ENCODE measurements at places on chromosomes 2 and 18.

- DNase-seq: no peak
Measured at GRCh38 chr18:58990720-58991119, 126.0 kb downstream of the ZNF532 start.

GRCh38 chr18:76604935-76605240 lies 109.8 kb upstream of the ZNF516 start:
- no peak for DNase-seq

- no peak for DNase-seq
Measured at GRCh38 chr18:69388222-69388621, 12.5 kb upstream of the DOK6 start.

GRCh38 chr2:158413581-158413980 lies 43.0 kb downstream of the CCDC148 start:
- no peak for DNase-seq

GRCh38 chr2:32696439-32696838 lies 68.6 kb downstream of the TTC27 start:
- no peak for DNase-seq

DNA sequence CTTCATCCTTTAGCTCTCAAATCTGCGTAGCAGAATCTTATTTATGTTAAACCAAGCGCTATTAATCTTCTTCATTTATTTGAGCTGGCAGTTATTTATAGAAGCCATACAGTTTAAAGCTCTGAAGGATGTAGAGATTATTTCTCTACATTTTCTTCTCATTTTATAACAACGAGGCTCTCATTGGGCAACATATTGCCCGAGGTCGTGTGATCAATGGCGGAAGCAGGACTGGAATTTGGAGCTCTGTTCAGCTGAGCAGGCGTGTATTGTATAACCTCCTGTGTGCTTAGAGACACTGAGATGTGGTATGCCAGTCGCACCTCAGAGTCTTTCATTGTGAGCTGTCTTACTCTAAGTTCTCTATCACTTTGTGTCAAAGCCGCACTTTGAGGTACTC lies 17.5 kb upstream of the DRC1 start:
- no peak for DNase-seq

GRCh38 chr2:231546014-231546715 lies 15.9 kb upstream of the NMUR1 start:
- DNase-seq: no peak

GRCh38 chr2:96927405-96928171 lies 57.7 kb upstream of the SEMA4C start:
- DNase-seq: no peak

- no peak for DNase-seq
Measured at GRCh38 chr2:61493523-61493942, 22.6 kb upstream of the USP34 start.

GRCh38 chr2:80291656-80292055 lies 12.9 kb downstream of the LRRTM1 start:
- no peak for DNase-seq

DNA sequence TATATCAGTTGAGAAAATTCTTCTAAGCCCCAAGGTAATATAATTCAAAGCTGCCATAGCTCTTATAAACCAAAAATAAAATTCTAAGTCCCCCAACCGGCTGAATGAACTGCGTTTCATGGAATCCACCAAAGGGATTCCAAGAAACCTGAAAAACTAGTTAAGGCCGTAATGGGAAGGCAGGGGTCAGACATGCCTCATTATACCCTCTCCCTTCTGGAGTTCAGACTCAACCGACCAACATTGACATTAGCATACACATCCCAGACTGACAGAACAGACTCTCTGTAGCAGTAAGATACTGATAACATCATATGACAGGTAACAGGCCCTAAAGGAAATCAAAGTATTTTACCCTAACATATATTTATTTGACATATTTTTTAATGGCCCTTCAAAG lies 31.4 kb upstream of the PHLPP1 start:
- DNase-seq: no peak

- no peak for DNase-seq
Measured at GRCh38 chr2:189261431-189261841, 81.9 kb upstream of the COL5A2 start.

All from activated T-helper 1 cell treated with Interleukin-2 at 50 U/mL for 16 hours (primary cell).